Activated T-cell treated with anti-CD3 and anti-CD28 coated beads for 4 hours (primary cell): ENCODE measurements at places on chromosomes 2 and 18.

GRCh38 chr2:3954261-3954660, 250.9 kb downstream of the DCDC2C start:
- DNase-seq, result no peak

DNA sequence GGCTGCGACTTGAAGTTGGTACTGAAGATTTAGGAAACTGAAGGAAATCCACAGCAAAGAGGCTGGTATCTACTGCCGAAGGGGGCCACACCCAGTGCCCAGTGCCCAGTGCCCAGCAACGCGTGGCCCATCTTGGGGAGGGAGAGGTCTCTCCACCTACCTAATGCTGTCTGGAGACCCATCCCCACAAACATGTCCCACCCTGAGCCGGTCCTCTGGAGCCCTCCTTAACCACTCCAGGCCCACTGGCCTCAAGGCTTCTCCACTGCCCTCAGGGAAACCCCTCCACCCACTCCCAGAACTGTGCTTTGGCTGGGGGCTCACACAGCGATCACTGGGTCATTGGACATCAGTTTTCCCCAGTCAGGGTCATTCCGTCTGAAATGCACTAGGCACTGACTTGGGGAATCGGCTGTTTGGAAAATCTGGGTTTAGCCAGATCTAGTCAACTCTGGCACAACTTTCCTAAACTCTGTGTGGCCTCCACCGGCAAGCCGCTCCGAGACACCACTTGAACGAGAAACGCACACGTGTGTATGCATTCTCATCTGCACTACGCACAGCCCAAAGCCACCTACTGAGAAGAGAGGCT, 20.1 kb downstream of the GPR55 start:
- DNase-seq, result no peak

GRCh38 chr2:108459441-108459840, 10.4 kb downstream of the GCC2 start:
- no peak for DNase-seq

- DNase-seq, result no peak
Measured at GRCh38 chr2:65071499-65072180, 15.4 kb downstream of the CEP68 start.

DNA sequence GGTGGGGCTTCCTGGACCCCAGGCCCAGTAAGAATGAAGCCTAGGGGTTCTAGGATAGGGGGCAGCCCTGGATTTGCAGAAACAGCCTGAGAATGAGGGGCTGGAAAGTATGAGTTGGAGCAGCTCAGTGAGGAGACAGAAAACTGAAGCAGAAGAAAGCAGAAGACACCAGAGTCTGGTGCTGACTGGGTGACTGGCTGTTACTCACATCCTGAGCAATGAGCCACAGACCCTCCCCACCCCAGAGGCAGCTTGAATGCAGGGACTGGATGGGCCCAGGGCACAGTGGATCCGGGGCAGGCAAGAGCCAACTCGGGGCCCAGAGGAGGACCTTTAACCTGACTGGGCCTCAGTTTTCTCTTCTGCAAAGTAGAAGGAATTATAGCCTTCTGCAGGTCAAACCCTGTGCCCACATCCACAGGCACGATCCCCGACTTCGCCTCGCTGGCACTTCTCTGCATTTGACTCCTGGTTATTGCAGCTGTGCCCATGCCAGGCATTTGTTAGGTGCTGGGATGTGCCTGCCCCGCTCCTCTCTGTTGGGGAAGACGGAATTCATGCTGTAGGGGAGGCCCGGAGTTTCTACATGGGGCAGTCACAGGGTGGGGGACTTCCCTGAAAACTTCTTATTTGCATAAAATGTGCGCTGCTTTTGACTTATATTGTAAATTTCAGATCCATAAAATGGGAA, 8.5 kb downstream of the STEAP3 start:
- DNase-seq, result no peak

- no peak for DNase-seq
Measured at GRCh38 chr2:54551123-54551756, 95.1 kb downstream of the SPTBN1 start.
